ENCODE measurements at places on chromosomes 4 and X.

DNA sequence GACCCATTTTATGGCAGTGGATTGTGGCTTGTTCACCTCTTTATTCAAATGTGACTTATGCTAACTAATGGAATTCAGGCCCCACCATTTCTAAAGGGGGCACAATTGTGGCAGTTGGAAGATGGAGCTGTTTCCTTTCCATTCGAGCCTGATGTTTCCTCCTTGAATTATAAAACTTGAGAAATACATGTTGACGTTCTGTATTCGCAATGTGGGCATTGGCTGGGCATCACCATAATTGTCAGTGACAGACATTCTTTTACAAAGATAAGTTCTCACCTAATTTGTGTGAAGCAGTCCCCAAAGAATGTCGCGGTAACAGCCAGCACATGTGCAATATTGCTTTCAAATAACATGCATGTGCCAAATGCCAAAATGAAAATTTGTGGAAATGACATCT is 1070.2 kb upstream of the TENM3 start:
- no peak for DNase-seq

GRCh38 chr4:109216085-109216696 is 86.3 kb downstream of the COL25A1 start:
- no peak for DNase-seq

- no peak for DNase-seq
These were observed 850.9 kb downstream of the FAM133A start for GRCh38 chrX:94524867-94525266.

DNA sequence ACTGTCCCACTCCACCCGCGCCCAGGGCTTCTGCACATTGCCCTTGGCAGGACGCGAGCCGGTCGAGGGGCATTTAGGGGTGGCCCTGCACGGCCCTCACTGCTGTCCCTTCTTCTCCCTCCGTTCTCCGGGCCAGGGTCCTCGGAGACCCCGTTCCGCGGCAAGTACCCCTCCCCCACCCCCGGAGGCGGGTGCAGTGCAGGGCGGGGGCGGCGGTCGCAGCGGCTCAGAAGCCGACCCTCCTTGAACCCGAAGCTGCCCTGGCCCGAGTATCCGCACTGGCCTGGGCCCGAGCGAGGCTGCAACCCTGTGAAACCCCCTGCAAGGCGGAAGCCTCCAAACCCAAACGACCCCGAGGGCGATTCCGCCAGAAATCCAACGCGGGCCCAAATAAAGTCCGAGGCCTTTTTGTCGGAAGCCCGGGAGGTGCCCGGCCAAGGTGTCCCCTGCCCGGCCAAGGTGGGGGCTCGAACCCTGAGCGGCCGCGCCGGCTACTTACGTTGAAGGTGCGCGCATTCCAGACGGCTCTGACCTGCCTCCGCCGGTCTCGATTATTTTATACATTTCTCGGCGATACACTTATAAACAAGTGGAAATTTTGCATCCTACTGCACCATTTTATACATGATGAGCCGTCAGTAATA is 53.1 kb upstream of the TMEM33 start:
- no peak for DNase-seq

DNA sequence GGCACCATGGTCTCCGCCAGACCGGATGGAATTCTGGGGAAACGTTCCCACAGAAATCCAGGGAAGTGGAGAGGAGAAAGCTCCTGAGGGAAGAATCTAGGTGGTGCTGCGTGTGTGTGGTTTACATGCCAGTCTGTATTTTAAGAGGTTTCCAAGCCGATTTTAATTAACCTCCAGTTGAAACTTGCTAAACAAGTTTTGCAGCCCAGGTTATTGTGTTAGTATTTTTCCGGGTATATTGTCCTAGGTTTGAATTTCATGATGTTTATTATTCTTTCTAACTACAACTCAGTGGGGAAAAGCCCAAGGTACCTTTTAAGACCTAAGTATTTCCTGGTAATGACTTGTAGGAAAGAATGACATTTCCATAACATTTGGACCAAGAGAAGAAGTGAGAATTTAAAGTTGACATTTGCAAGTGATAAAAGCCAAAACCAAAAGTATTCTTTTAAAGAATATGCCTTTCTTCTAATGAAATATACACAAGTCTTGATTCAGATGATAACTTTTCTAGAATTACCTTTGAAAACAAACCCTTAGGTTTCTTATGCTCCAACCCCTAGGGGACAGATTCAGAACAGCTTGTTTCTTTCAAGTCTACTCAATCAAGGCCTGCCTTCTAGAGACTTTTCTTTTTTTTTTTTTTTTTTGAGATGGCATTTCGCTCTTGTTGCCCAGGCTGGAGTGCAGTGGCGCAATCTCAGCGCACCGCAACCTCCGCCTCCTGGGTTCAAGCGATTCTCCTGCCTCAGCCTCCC is 14.6 kb downstream of the SAT1 start:
- DNase-seq = no peak

GRCh38 chrX:56782352-56782751 is 53.3 kb downstream of the NBDY start:
- no peak for DNase-seq

DNA sequence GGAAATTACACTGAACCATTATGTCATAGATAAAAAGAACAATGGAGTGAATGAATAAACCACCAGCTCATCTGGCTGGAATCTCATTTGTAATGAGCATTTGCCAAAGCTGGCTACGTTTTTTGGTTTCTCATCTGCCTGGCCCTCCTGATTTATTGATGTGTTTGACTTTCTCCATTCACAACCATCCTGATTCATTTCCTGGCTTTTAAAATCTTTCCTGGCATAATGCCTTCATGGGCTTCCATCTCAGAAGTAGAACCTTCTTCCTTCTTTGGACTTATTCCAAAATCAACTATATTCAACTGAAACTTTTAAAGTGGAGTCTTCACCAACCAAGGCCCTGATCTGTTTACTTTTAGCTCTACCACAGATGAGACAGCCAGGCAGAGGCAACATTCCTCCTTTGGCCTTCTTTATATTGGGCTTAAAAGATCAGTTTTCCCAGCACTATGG is 36.0 kb upstream of the ARSJ start:
- no peak for DNase-seq

GRCh38 chrX:6095469-6095868 is 133.2 kb downstream of the NLGN4X start:
- no peak for DNase-seq

DNA sequence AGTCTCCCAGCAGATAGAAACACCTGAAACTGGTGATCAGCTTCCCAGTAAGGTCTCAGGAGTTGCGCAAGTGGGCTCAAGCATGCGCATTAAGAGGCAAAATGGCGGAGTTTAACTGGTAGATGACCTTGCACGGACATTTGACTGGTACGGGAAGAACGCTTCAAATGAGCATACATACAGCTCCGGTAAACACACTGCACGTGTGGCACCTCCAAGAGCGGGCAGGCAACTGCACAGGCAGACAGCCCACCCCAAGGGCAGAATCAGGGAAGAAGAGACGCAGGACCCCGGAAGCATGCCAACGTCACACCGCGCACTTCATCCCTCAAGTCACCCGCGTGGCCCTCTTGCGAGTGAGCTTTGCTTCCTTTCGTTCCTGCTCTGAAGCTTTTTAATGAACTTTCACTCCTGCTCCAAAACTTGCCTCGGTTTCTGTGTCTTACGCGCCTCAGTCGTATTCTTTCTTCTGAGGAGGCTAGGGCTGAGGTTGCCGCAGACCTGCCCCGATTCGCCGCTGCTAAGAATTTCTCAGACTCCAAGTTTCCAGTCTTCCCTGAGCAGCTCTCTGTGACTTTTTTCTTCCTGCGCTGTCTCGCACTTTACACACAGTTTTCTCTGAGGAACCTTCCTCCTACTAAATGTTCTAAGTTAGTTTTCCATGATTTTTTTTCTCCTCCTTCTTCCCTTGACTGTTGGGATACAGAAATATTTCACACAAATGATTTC is 180.7 kb upstream of the ZFP42 start:
- DNase-seq = no peak

DNA sequence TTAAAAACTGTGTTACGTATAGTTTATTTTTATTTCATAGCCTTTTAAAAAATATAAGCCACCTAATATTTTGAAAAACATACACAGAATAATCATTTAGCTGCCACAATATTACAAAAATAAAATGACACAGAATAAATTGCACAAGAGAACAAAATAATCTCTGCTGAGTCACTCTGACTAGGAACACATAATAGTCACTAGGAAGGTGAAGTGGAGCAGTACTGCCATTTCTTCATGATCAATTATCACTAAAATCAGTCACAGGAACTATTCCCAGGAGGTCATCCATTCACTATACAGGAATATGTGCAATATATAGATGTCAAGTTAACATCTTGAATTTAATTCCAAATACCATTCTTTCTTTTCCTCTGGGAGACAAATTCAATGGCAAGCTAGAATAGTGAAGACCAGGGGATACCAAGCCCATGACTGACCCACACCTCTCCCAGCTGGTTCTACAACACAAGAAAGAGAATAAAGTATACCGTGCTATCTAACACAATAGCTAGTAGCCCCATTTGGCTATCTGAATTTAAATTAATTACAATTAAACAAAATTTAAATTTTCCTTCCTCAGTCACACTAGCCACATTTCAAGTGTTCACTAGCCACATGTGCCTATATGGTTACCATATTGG is 5.9 kb downstream of the SMIM43 start:
- DNase-seq = no peak

- no peak for DNase-seq
These were observed 39.1 kb upstream of the ANXA3 start for GRCh38 chr4:78512357-78512920.

- no peak for DNase-seq
These were observed 1513.0 kb downstream of the STIM2 start for GRCh38 chr4:28373601-28374000.

DNA sequence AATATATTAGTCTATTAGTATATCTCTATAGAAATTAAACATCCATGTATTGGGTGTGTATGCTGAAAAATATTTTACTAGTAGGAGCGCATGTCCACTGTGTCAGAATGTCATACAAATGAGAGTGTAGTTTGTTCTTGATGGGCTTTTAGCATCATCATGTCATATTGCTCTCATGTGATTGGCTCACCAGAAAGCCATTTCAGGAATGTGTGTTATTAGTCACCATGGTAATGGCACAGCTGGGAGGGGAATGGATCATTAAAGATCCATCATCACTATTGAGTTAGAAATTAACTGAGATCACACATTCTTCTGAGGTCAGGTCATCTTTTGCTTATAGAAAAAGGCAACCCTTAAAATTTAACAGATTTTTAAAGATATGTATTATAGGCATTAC is 77.3 kb downstream of the PHEX start:
- no peak for DNase-seq

DNA sequence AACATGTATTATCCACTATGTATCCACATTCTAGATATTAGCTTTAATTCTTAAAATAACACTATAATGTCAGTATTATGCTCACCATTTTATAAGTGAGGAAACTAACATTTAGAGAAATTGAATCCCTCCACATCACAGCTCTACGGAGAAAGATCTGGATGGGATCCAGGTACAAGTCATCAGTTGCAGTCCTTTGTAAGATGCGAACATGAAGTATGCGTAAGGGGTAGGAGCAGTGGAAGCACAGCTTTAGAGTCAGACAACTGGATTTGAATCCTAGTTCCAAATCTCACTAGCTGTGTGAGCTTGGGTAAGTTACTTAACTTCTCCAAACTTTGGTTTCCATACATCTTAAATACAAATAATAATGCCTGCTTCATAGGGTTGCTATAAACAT is 162.5 kb downstream of the ATP10D start:
- no peak for DNase-seq

DNA sequence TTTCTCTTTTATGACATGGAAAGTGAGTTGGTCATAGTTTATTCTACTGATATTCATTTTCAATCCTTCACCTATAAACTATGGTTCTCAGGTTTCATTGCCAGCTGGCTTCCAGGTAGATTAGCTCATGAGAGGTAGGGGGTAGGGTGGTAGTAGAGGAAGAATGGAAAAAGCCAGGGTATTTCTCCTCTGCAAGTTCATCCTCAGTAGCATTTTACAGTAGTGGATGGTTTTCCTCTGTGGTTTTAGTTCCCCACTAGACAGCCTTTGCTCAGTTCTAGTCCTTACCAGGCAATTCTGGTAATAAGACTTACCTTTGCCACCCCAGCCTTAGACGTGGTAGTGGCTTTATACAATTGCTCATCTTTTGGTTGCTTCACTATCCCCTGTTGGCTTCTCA is 8.9 kb upstream of the NAA11 start:
- no peak for DNase-seq

DNA sequence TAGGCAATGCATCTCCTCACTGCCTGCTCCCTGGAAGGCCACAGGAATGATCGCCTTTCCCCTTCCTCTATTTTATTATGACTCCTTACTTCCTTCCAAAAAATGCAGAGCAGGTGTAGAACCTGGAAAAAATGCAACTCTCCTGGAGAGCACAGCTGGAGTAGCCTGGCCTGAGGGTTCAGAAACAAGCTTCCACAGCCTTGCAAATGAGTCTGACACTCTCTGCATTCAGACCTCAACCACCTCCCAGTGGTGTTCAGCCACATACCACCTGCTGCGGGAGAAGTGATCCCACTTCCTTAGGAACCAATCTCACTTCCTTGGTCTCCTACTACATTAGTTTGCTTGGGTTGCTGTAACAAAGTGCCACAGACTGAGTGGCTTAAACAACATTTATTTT is 368.1 kb upstream of the NOCT start:
- DNase-seq = no peak

DNA sequence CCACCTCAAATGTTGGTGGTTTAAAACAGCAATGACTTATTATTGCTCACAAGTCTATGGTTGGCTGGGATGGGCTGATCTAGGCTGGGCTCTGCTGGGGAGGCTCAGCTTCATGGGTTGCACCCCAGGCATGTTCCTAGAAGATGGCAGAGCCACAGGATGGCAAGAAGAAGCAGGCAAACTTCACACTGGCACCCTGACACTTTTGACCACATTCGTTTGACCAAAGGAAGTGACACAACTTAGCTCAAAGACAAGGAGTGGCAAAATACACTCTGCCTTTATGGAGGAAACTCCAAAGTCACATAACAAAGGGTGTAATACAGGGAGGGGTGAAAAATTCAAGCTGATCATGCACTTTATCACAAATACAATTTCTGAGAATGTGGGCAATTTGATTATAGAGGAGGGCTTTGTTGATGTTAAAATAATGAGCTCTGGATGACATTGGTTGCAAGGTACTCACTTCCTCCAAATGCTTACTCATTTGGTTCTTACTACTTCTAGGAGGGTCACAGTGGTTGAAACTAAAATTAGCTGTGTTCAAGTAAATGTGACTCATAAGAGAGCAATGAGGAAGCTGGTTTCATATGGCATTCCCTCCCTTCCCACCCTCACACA is 249.2 kb upstream of the RPS6KA3 start:
- DNase-seq = peak; percentile 35

GRCh38 chrX:94545722-94546121 is 871.7 kb downstream of the FAM133A start:
- no peak for DNase-seq

- peak; percentile 68 for DNase-seq
These were observed 63.0 kb upstream of the ENPP6 start for GRCh38 chr4:184280591-184281071.

- DNase-seq = no peak
These were observed 53.7 kb downstream of the DCTD start for GRCh38 chr4:182863501-182863900.

Data from GM10248 (cell line).